Urinary bladder (tissue), 4 donors: ENCODE measurements at places on chromosomes 2 and 18.

DNA sequence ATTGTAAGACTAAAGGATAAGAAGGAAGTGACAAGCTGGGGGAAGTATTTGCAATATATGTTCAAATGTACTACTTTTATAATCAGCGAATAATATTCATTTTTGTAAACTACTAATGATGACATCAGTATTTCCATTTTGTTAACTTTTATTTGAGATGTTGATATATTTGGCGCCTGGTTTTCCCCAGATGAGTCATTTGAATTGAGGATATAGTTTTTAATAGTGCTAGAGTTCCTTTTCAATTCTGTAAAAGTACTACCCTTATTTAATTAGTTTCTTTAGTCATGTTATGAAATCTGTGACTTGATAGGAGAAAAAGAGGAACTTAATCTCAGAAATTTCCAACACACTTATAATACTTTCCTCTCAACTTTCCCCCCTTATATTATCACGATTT lies 495.3 kb downstream of the IRS1 start:
- DNase-seq = no peak

GRCh38 chr2:127414638-127415592 lies 3.3 kb upstream of the PROC start:
- no peak for DNase-seq

DNA sequence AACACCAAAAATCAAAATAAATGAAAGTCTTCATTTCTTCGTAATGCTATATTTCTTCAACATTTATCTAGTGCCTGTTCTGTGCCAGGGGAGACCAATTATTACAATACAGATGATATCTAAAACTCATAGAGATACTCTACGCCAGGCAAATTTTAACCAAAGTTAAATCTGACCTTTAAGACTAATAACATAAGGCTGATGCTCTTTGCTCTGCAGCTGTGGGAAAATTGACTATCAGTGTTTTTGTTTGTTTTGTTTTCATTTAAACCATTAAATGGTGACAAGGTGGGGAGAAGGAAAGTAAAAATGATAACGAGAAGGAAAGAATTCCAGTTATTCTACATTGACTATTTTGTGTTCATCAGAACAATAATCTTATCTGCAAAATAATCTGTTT lies 406.4 kb downstream of the LRP1B start:
- no peak for DNase-seq

DNA sequence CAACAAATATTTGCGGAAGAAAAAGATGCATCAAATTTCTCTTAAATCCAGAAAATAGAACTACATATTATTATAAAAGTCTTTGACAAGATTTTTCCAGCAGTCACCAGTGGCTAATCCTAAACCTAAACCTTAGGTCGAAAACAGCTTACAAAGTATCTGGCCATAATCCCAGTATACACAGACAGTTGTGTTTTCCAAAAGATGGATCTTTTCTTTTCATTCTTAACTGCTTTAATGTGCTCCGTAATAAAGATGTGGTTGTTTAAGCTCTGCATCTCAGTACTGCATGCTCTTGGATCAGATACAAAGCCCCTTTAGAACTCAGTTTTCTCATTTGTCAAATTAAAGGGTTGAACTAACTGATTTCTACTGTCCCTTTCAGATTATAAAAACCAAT lies 247.8 kb downstream of the TXNL1 start:
- no peak for DNase-seq

DNA sequence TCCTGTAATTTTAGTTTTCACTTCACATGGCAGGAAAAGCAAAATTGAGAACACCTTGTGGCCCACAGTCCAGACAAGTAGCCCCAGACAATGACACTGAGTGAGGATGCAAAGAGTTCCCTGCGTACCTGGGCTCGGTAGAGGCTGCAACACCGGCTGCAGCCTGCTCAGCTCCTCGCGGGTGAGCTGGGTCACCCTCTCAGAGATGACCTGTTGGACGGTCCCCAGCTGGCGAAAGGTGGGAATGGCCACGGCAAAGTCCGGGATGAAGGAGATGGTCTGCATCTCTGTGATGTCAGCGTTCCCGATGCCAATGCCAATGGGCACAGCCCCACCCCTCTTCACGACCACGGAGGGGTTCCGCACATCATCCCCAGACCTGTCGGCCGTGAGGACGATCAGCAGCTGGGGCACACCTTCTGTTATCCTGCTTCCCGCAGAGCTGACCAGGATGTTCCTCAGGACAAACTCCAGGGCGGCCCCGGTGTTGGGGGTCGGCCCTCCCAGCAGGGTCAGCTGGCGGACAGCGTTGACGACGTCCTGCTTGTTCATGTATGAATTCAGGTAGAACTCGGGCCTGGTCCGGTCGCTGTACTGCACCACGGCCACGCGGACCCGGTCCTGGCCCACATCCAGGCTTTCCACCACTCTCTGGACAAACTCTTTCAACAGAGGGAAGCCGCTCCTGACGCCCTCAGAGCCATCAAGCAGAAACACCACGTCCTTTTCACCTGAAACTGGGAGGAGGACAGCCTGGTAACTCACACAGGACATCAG lies 39.5 kb downstream of the COL6A3 start:
- no peak for DNase-seq

GRCh38 chr2:73089270-73090030 lies 17.9 kb upstream of the SFXN5 start:
- peak; percentile 51 for DNase-seq

- DNase-seq = no peak
Measured at GRCh38 chr18:61471942-61472341, 138.7 kb downstream of the CDH20 start.

DNA sequence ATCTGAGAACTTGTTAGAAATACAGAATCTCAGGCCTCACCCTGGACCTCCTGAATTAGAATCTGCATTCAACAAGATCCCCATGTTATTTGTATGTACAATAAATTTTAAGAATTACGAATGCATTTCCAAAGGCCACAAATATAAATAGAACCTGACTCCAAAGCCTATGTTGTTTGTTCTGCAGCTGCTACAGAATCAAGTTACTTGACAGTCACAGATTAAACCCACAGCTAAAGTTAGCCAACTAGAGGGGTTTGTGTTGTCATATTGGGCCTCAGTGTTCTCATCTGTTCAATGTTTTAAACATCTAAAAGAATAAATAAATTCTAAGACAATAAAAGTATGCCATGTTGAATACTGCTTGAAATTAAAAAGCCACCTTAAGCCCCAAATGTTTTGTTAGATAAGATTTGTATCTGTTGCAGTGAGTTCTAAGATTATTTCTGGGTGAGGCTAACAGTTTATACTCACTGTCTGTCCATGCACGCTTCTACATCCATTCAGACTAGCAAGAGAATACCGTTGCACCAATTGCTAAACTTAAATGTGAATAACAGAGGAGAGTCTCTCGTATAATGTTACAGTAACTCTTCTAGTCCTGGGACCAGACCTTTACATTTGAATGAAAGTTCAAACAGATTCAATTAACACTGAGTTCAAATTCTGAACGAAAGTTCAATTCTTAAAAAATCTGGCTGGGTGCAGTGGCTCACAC lies 200.4 kb downstream of the MEMO1 start:
- no peak for DNase-seq

DNA sequence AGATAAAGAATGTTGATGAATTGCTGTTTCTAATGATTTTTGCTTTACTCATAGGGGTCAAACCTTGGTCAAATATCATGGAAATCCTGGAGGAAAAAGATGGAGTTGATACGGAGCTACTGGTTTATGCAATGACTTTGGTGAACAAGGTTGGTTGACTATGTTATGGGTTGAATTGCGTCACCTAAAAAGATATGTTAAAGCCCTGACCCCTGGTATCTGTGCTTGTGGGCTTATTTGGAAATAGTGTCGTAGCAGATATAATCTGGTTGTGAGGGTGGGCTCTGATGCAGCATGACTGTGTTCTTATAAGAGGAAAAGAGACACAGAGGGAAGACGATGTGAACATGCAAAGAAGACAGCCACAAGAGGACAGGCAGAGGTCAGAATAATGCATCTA lies 226.2 kb downstream of the TPGS2 start:
- no peak for DNase-seq

GRCh38 chr2:45797451-45798230 lies 146.2 kb downstream of the PRKCE start:
- no peak for DNase-seq

DNA sequence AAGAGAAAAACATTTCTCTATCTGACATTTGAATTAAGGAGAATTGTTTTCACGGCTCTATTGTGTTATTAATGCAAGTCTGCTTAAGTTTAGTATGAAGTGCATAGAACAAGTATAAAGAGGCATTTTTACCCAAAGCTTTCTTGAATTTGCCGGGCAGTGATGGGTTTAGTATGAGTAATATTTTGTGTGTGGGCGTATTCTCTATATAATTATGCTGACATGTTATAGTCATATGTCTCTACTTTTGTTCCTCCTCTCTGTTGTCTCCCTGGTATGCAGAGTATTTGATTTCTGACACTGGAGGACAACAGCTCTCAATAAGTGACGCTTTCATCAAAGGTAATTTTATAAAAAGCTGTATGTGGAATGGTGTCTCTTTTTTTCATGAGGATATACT lies 45.9 kb downstream of the PIKFYVE start:
- DNase-seq = no peak

- DNase-seq = no peak
Measured at GRCh38 chr18:48360376-48361021, 48.7 kb downstream of the ZBTB7C start.

DNA sequence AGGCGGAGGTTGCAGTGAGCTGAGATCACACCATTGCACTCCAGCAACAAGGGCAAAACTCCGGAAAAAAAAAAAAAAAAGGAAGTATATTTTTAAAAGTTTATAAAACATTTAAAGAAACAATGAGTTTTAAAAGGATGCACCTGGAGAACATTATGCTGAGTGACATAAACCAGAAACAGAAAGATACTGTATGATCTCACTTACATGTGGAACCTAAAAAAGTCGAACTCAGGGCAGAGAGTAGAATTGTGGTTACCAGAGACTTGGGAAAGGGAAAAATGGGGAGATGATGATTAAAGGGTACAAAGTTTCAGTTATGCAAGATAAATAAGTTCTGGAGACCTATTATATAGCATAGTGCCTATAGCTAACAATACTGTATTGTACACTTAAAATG lies 52.8 kb upstream of the RTN4 start:
- no peak for DNase-seq
